Mammary microvascular endothelial cell (primary cell): ENCODE measurements at places on chromosomes 3 and 15. TPM values are rescaled to one million over a fixed set of nuclear protein-coding genes. Genes with fewer than 3 reads are reported as not detected.

The CHST14 gene
- 28.9 and 34.7 TPM in 2 replicates for total RNA-seq

The ASB14 gene
- not detected in 2 replicates for total RNA-seq

The ARHGAP31 gene
- 34.0 and 36.2 TPM in 2 replicates for total RNA-seq

The PLA2G4F gene
- total RNA-seq, result not detected in 2 replicates

The CDCP1 gene
- 1.1 and 1.6 TPM in 2 replicates for total RNA-seq

The CHRNA7 gene
- 0.64 and 0.73 TPM in 2 replicates for total RNA-seq

The MKRN2 gene
- total RNA-seq, result 32.8 and 34.7 TPM in 2 replicates

The GOLGA6L7 gene
- not detected in 2 replicates for total RNA-seq

The NANOGP8 gene
- 0.20 TPM in 1 of 2 replicates, not detected in the other for total RNA-seq

The SLC12A1 gene
- not detected in 2 replicates for total RNA-seq

The A4GNT gene
- total RNA-seq, result not detected in 2 replicates

The GADL1 gene
- total RNA-seq, result 0.05 TPM in 1 of 2 replicates, not detected in the other

The PPP1R14D gene
- not detected in 2 replicates for total RNA-seq

The RPLP1 gene
- total RNA-seq, result 697 and 726 TPM in 2 replicates

The LYZL4 gene
- total RNA-seq, result not detected in 2 replicates
